Omental fat pad (tissue), 4 donors: ENCODE measurements at places on chromosomes 4 and X.

- no peak for DNase-seq
Measured at GRCh38 chr4:72938516-72938915, 131.0 kb downstream of the COX18 start.

DNA sequence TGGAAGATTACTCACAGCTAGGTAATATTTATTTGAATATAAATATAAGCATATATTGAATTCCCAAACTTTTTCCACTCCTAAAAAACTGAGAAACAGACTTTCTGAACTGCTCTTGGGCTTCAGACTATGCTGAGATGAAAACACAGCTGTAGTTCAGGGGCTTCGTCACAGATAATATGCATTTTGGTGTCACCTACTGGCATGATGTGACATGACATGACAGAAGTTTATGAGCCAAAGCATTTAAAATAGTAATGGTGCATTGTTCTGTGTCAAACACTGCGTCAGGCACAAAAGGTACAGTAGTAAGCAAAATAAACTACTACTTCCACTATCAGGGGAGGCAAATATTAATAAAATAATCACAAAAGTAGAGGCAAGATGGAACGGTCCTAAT, 171.3 kb downstream of the BTC start:
- no peak for DNase-seq

DNA sequence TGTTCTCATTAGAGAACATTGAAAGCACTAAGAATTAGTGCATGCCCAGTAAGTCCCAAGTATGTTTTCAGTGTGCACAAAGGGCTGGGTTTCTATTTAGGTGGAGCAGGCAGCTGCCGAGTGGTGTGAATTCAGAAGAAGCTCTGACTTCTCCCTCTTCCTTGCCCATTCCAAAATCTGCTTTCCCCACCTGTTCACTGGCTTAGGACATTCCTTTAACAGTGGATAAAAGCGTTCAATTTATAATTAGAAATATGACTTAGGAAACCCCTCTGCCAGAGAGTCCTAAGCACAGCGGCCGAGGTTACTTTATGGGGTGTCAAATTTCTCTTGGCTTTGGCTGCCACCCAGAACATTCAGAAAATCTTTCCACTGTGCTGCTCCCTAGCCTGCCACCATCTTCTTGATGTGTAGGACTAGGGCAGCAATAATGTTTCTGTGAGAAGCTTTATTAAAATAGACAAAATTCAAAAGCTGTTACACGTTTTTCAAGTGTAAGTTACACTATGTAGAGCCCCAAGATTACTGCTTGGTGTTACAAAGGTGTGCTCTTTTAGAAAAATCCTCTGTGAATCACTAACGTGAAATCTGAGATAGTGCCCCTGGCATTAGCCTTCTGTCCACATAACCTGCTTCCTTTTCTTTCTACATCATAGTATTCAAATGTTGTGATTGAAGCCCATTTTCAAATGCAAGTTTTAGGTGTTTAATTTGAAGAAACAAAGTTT, 191.6 kb upstream of the ANKRD50 start:
- no peak for DNase-seq

- no peak for DNase-seq
Measured at GRCh38 chr4:65617416-65617815, 52.9 kb downstream of the EPHA5 start.

- no peak for DNase-seq
Measured at GRCh38 chr4:124803026-124803425, 90.5 kb upstream of the ANKRD50 start.

- no peak for DNase-seq
Measured at GRCh38 chr4:48403779-48404178, 62.5 kb downstream of the SLAIN2 start.

DNA sequence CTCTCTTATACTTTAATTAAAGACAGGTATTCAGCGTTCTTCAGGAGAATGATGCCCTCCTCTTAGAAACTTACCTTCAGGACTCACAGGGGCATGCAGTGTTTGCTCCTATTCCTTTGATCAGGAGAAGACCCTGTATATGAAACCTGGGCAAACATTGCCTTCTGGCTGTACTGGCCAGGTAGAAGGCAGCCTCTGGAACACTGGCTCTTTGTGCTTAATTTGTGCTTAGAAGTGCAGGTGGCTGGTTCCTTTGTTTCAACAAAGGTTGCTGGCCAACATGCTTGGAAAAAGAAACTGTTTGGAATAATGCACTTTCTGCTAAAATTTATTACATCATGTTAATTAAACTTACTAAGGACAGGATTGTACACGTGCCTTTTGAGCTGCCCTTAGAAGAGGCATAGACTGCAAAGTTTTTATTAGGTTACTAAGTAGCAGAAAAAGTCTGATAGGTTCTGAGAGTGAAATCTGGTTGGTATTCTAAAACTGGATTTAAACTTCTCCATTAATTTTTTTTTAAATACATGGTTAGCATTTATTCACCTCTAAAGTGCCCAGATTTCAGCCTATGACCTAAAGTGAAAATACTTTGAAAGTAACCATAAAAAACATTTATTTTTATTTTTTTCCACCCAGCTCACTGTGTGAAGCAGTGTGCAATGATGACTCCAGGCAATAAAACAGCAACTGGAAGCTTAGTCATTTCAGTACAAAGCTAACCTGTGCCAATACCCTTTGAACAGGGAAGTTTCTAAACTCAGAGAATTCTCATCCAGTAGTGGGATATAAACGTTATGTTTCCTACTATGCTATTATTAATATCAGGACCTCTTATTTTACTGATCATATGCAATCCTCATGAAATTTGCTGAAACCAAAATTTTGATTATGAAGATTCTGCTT, 11.3 kb downstream of the RASSF6 start:
- DNase-seq = no peak

DNA sequence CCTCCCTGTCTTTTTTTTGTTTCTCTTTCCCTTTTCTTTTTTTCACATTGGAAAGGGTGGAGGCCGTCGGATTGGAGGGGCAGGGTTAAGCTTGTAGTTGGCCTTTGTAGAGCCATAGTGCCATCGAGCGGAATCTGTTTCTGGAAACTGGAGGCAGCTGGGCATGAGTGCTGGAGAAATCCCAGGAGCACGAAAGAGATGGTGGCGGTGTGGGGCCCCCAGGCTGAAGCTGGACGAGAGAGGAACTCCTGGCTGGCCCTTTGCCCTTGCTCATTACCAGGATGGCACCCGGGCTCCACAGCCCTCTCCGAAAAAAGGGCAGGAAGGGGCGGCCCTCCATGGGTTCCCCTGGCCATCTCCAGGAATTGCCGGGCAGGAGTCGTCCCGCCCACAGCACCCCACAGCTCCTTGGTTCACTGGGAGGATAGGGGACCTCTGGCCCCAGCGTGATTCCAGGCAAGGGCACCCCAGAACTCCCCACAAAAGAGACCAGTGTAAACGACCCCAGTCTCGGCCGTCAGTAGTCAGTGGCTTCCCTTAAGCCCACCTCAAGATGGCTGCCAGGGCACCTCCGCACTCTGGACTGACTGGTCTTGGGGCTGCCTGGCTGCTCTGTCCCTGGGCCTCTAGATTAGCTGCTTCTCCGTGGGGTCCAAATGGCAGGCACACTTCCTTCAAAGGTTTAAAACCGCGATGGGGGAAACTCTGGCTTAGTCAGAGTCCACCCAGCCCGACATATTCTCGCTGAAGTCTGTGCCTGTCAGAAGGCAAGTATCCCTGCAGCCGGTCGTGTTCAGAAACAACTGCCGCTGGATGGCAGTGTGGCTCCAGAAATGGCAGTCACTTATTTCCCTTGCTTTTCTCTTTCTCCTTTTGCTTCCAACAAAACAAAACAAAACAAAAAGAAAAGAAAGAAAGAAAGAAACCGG, 74.1 kb downstream of the NBDY start:
- DNase-seq = no peak

- DNase-seq = no peak
Measured at GRCh38 chr4:28435314-28435713, 1574.7 kb downstream of the STIM2 start.

DNA sequence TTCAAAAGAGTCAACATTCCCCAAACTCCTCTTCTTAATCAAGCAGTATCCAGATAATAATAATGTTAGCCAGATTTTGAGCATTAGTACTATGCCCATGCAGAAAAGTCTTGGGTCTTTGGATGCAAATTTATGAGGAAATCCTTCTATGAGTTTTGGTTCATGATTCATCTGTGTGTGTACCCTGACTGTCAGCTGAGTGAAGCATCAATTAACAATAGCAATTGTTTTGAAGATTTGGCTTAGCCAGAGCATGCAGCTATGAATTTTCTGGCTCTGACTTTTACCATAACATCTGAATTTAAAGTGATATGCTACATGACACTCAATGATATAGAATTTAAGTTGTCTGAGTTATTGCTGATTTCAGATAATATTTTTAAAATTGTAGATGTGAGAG, 145.8 kb downstream of the KLHL4 start:
- DNase-seq = no peak

- no peak for DNase-seq
Measured at GRCh38 chr4:2942037-2942531, 21.1 kb downstream of the NOP14 start.

DNA sequence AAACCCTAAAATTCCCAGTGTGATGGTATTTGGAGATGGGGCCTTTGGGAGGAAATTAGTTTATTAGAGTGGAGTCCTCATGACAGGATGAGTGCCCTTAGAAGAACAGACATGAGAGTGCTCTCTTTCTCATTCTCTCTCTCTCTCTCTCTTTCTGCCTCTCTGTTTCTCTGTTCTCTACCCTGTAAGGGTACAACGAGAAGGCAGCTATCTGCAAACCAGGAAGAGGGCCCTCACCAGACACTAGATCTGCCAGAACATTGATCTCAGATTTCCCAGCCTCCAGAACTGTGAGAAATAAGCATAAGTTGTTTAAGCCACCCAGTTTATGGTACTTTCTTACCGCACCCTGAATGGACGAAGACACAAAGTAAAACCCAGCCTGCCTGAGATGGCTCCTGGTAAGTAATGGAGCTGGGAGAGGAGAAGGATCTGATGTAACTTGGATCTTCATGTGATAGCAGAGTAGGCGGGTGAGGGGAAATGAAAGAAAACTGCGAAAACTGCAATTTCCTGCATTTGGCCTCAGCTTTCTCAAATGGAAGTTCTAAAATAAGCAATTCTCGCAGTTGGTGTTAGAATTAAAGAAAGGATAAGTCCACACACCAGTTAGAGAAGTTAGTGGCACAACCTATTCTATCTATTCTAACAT, 8.7 kb upstream of the CDS1 start:
- DNase-seq = no peak

GRCh38 chr4:83599183-83599582, 63.3 kb downstream of the GPAT3 start:
- DNase-seq = no peak

DNA sequence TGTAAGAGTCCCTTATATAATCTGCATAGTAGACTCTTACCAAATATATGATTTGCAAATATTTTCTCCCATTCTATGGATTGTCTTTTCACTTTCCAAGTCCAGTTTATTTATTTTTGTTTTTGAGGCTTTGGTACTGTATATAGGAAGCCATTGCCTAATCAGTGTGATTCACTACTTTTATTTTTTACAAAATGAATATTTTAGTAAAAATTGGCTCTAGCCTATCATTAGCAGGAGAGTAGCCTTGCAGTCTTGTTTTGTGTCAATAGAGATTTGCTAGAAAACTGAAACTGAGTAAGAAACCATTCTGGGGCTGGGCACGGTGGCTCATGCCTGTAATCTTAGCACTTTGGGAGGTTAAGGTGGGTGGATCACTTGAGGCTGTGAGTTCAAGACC, 199.9 kb upstream of the MAB21L2 start:
- no peak for DNase-seq

DNA sequence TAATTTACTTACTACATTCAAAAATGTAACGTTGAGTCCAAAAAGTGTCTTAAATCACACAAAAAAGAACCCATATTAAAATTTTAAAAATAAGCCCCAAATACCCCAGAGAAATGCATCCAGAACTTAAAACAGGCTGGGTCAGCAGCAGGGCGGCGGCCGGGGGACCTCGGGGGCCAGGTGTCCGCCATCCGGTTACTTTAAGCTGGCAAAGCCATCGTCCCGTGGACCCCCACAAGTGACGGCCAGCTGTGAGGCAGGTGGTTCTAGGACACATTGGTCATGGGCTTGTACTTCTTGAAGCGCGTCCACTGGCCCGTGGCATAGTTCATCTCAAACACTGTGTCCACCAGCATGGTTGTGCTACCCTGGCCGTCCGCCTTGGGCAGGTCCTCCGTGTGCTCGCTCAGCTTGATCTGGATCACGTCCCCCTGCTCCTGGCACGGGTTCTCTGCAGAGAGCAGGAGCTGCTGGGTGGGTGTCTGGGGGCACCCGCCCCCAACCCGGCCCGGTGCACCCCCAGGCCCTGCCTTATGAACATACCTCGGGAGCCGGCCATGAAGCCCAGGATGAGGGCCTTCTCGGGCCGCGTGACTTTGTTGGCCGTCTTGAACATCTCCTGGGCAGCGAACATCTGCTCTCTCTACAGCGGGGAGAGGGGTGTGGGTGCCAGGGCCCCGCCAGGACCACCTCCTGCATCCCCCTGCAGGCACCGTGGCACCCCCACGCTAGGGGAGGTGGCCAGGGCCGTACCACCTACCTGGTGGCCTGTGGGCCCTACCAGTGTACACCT, 25.5 kb downstream of the NELFA start:
- DNase-seq = no peak

GRCh38 chr4:17284323-17285175, 227.3 kb downstream of the QDPR start:
- DNase-seq = no peak

- no peak for DNase-seq
Measured at GRCh38 chr4:139808808-139809756, 143.5 kb downstream of the MGST2 start.

GRCh38 chr4:24565054-24565453, 19.3 kb downstream of the DHX15 start:
- DNase-seq = no peak

DNA sequence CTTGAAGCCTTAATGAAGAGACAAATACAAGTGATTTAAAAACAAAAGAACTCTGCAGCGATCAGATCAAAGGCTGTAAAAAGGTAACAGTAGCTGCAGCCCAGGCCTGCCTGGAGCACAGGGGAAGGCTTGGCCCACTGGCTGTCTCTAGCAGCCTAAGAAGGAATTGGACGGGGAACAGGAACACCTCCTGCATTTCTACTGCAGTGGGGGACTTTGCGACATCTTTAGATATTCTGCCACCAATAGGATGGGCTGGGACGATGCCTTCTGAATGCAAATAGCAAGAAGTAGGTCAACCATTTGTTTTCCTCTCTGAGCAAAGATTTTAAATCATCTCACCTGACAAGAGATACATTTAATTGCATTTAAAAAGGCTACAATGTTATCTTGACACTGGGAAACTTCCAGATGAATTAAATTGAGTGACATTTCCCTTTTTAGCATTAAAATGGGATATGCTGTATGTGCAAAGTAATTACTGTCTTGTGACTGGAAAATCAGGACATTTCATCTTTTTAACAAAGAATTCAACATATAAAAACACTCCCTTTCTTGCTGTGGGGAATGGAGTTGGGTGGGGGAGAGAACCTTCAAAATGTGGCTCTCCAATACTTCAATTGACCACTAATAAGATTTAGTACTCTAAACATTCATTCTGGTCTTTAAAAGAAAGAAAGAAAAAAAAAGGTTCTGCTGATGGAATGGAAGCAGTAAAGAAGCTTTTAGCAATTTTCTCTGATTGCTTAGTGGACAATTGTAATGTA, 70.0 kb downstream of the NYX start:
- DNase-seq = no peak
